ENCODE measurements at places on chromosomes 2 and 18.

DNA sequence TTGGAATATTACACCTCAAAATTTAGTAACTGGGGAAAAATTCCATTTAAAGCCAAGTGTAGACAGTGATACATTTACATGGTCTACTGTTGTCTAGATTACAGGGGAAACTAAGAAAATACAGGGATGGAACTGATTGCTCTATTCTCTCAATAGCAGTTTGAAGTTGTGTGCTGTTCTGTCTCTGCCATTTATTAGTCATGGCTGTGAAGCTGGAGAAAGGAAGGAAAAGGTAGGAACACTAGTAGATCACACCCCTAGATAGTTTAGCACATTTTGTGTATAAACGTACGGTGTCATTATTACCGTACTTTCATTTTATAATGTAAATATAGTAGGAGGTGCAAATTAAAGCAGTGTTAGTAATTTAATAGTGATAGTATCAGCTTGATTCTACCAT lies 170.5 kb downstream of the PHLPP1 start:
- no peak for DNase-seq

DNA sequence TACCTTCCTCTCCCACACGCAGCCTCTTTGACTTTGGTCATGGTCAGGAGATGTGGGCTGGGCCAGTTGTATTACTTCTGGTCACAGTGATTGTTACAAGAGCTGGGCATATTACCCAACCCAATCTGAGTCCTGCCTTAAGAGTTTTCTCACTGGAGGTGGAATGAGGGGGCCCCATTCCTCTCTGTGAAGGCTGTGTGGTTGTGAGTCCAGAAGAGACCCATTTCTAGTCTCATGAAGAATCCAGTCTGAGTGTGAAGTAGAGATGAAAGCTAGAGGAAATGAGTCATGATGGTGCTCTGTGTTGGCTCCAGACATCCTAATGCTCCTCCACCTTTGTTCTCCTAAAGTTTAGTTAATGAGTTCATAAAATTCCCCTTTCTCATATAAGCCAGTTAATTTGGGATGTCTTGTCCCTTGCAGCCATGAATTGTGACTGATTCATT lies 50.8 kb upstream of the RASGRP3 start:
- no peak for DNase-seq

GRCh38 chr18:46623541-46623940 lies 33.5 kb downstream of the LOXHD1 start:
- no peak for DNase-seq

DNA sequence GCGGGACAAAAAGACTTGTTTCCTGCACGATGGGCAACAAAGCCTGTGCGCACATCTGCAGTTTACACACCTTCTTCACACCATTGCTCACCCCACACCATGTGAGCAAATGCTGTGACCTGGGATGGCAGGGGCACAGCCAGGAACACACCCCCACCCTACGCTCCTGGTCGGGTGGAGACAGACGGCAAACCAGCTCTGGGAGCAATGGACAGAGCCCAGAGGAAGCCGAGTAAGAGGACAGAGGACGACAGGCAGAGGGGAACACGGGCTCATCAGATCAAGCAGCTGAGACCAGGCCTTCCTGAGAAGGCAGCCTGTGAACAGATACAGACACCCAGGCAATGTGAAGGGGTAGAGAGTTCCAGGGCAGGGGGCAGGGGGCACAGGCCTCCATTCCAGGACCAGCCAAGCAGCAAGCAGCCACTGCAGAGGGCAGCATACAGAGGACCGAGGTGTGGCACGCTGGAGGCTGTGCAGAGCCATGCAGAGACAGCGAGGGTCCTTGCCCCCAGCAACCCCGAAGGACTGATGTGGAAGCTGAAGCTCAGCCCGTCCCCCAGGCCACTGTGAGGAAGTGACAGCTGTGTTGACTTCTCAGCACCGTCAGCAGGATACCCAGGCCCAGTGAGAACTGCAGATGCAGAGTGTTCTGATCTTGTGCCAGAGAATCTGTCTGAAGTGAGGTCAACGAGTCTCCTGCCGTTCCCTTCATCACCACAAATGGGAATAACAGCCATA lies 46.2 kb downstream of the PARD6G start:
- DNase-seq, result no peak

- DNase-seq, result no peak
Measured at GRCh38 chr18:39870591-39870990, 2084.4 kb upstream of the PIK3C3 start.

- no peak for DNase-seq
Measured at GRCh38 chr2:238864207-238865014, 16.5 kb downstream of the TWIST2 start.

- no peak for DNase-seq
Measured at GRCh38 chr2:36336321-36336720, 19.3 kb upstream of the CRIM1 start.

DNA sequence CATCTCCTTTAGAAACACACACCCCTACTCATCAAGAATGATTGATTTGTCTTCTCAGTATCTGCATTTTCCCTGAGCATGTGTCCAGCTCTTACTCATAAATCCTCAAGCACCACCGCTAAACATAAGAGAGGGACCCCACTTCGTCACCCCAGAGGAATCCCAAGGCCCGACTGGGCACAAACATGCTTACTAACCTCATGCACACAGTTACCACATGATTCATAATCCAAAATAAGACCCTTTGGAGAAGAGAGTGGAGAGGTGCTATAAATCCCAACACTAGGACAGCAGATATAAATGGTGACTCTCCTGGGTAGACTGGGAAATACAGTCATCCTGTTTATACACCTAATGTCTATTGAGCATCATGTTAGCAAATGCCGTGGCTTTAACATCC lies 843.2 kb upstream of the ID2 start:
- DNase-seq, result no peak

DNA sequence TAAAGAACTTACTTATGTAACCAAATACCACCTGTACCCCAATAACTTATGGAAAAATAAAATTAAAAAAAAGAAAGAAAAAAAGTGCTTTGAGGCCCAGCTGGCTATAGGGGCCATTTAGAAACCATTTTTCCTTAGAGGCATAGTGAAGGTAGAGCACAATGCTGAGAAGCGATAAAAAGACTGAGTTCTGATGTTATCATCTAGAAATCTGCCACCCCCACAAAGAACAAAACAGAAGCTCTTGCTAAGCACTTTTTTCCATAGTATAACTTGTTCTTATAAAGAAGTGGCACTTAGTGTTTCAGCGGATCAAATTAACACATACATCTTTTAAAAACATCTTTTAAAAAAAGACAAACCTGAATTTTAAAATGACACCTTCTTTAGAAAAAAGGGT lies 51.4 kb downstream of the ICOS start:
- DNase-seq, result no peak

GRCh38 chr2:211162911-211163310 lies 606.5 kb downstream of the CPS1 start:
- DNase-seq, result no peak

DNA sequence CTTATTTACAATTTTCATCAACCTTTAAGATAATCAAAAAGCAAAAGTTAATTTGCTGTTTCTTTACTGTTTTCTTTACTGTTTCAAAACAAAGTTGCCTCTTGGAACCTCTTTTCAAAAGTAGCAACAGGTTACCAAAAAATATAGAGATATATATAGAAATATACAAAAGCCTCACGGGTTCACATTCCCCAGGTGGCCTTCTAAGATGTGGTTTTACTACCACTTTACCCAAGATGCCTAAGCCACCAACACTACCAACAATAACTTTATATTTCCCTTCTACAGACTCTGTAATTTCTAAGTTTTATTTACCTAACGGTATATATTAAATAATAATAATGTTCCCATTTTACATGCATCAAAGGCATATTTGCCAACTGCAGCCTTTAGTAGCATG lies 4.9 kb downstream of the CYB5A start:
- DNase-seq, result no peak

GRCh38 chr18:47791461-47791985 lies 138.9 kb downstream of the SMAD2 start:
- no peak for DNase-seq

DNA sequence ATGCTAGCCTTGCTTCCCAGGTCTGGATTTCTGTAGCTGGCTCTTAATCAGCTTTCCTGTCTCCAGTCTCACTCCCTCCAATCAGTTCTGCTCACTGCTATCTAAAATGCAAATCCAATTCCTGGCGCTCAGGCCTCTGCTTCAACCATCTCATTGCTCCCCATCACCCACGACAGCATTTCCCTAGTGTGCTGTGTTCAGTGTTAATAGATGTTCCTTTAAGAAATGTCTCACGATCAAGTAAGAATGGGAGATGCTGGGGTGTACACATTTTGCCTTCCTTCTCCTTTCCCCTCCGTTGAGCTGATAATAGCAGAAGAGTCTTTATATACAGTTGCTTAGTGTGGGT lies 1.6 kb upstream of the PUM2 start:
- DNase-seq, result no peak

- DNase-seq, result no peak
Measured at GRCh38 chr2:179861416-179862067, at the start of gene ZNF385B. Gene ZNF385B, minus strand, starts transcription at chr2:179861612.

- DNase-seq, result no peak
Measured at GRCh38 chr2:71069376-71069775, 928 bp downstream of the NAGK start.

DNA sequence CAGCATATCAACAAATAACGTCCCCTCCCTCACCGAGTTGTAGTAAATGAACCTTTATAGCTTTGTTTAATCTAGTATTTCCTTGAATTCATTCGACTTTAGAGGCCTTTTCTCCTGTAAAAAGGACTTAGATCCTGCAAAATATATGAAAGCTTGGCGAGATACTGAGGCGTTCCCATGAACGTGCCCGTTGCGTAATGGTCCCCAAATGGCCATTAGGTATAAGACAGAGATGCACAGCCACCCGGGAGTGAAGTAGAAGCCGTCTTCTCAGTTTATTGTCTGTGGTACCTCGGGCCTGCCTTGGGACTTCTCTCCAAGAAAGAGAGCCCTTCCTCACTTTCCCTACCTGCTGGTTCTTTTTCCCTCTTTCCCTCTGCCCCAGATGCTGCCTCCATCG lies 310.6 kb downstream of the CELF4 start:
- DNase-seq, result no peak
